ENCODE measurements at places on chromosomes 5 and 9.

DNA sequence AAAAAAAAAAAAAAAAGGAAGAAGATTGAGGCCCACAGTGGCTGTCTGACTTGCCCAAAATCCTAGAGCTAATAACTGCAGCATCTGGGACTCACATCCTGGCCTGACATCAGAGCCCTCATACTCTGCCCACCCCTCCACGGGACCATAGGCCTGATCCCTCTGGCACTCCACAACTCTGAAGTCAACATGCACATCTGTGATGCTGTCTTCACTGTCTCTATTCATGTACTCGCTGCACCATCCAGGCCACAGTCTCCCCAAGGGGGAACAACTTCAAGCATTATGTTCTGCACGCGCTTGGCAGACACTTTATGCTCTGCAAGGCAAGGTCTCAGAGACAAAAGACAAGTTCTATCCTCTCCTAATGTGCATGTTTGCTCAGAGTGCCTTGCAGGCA is 158.2 kb downstream of the SPOCK1 start:
- DNase-seq: peak; percentile 15

DNA sequence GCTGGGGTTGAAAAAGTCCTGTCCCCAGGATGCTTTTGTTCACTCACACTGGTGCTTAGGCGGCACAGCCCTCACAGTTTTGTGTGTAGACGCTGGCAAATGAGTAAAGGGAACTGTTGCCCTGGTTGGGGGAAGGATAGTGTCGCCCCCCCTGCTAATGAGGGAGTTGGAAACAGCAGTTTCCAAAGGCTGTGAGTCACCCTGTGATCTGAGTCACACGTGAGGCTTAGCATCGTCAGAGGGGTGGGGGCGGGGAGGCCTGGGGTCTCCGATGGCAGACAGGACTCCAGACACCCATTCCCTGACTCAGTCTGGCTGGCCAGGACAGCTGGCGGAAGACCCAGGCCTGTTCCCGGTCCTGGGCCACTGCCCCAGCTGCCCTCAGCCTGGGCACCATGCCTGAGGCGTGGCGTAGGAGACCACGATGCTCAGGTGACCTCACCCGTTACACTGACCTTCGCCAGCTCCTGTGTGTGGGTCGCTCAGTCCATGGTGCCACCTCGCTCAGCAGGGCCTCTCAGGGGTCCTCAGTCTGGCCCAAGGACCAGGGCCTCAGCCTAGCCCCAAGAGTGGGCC is 2.9 kb downstream of the DNAJB5 start:
- peak; percentile 72 for DNase-seq

DNA sequence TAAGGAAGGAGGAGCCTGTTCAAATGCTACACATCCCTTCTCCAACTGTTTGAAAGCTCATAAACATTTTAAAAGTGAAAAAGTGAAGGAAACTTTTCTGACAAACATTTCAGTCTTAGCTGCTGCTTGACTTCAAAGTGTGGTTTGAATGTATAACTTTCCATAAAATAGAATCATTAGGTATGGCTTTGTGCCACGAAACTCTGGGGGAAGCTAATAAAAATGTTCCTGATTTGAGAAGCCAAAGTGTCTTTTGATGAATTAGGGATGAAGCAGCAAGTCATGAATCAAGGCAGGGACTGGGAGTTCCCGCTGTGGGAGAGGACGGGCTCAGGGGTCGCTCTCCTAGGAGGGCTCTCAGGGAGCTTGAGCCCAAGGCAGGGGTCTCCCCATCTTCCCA is 15.3 kb downstream of the MVB12B start:
- DNase-seq: no peak

DNA sequence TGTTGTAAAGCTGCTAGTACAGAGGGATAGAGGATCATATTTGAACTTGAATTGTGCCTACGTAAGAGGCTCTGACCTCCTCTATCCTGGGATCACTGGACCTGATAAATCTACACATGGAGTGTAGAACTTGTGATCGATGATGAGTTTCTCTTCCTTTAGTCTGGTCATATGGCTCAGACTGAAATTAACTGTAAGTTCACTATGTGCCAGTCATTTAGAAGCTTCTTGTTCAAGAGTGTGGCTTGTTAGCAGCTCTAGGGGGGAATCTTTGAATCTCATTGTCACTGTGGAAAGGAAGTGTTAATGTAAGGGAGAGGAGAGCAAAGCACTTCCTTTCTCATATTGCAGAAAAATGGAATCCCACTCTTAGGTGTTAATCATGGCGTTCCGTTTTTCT is 12.1 kb downstream of the ZBTB34 start:
- DNase-seq: no peak

GRCh38 chr9:38700695-38701094 is 19.2 kb downstream of the FAM240B start:
- DNase-seq: no peak

GRCh38 chr5:139848508-139849100 is 53.0 kb downstream of the PSD2 start:
- DNase-seq: no peak

- DNase-seq: no peak
These were observed 196.1 kb downstream of the MPDZ start for GRCh38 chr9:13083366-13083765.

- DNase-seq: no peak
These were observed 76.0 kb downstream of the NSD1 start for GRCh38 chr5:177209610-177210009.

DNA sequence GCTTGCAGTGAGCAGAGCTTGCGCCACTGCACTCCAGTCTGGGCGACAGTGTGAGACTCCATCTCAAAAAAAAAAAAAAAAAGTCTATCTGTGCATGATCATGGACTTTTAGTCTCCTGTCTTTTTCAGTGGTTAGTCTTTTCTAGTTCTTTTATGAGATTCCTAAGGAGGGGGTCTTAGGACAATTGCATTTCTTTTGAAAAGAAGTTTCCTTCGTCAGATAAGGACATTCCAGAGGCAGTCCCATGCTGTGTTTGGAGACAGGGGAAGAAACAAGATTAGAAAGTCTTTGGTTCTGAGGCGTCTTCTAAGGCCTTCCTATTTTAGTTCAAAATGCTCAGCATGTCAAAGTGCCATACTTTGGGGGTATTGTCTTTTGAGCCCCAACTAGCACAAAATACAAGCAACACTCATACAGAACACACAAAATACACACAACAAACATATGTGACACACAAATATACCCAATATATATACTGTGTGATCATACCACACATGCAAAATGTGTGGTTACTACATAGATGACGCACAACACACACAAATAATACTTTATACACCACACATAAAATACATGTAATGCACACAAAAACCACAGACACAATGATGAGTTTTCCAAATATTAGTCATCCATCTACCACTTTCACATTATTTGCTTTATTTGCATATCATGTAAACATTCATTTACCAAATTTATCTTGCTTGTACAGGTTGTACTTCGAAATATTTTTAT is 394.5 kb downstream of the SPATA31D1 start:
- DNase-seq: no peak

DNA sequence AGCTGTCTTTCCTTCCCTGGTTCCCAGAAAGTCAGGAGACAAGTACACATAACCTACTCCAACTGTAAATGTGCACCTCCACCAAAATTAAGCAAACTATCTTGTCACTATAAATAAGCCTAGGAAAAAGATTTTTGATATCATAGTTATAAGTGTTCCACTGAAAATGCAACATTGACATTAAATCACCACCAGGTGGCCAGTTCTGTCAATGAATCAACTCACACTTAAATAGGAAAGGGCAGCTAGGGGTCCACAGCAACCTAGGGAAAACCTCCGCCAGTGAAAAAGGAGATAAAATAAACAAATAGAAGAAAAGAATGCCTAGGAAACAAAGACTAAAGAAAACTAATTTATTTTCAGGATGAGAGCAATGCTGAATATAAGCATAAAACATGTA is 243.0 kb upstream of the PTPRD start:
- no peak for DNase-seq

DNA sequence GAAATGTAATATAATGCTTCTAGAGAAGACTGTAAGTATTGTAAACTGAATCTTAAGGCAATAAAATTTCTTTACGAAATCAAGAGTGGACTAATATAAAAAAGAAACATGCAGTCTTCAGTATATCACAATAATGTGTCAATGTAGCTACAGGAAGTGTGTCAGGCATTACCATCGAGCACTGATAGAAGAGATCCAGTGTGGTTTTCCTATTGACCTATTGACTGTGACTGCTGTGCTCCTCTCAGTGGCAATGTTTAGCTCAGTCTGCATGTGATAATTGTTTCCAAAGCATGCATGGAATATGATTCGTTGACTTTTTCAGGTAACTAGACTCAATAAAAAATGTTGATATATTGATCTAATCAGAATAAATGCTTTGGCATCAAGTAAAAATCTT is 20.3 kb upstream of the PCSK1 start:
- no peak for DNase-seq

DNA sequence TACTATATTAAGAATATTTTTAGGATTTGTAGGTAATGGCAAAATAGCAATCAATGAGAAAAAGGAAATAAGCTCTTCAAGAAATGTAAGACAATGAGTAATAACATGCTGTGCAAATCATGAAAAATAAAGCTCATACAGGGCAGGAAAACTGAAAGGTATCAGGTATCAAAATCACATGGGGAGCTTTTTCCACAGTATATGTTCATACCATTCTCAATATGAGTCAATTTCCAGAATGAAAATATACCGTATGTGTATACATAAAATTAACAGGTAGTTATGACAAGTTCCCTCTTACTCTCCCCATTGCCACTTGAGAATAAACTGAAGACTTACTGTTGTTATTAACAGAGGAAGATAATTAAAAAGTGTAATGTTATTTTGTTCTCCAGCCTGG is 35.9 kb downstream of the EFCAB9 start:
- no peak for DNase-seq

GRCh38 chr5:134595458-134595838 is 37.2 kb downstream of the SAR1B start:
- DNase-seq: no peak

Data from AG08395 (cell line).